ENCODE measurements at places on chromosomes 1 and 21.

DNA sequence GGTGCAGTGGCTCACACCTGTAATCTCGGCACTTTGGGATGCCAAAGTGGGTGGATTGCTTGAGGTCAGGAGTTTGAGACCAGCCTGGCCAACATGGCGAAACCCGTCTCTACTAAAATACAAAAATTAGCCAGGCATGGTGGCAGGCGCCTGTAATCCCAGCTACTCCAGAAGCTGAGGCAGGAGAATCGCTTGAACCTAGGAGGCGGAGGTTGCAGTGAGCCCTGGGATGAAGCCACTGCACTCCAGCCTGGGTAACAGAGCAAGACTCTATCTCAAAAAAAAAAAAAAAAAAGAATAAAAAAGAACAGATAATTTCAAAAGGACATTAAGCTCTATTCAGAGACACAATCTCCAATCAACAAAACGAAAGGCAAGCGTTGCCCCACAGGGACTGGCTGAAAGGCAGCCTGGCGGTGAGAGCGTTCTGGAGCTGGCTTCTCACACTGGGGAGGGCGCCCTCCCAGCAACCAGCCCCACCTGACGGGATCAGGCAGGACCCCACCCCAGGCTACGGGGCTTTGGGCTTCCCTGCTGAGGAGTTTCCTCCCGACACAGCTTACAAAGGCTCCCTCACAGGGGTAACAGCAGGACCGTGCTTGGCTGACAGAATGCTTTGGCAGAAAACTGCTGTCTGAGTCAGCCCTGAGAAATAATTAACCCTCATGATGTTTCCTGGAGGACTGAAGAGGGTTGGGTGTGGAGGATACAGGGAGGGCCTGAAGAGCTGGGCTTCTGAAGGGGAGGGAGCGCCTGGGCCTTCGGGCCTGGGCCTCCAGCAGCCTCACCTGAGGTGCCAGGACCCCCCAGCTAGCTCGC is 31.1 kb upstream of the SRP9 start:
- no peak for DNase-seq

GRCh38 chr1:211713231-211713630 is 37.8 kb upstream of the NEK2 start:
- DNase-seq = no peak

GRCh38 chr1:235817101-235817728 is 49.5 kb downstream of the LYST start:
- DNase-seq = no peak

DNA sequence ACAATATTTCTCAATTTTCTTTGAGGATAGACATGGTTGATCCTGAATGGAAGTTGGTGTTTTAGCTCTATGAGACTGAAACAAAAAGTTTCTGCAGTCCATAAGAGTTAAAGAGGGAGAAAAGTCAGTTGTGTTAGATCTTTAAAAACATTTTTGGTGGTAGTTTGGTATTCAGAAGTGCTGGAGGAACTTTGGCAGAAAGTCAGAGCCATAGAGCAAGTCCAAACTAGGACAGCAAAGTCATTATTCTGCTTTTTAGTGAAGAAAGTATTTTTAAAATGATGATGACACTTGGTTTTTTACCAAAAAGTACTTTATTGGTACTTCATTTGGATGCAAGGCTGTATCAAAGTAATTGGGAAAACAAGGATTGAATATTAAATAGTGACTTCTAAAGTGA is 41.8 kb downstream of the FNBP1L start:
- DNase-seq = no peak

DNA sequence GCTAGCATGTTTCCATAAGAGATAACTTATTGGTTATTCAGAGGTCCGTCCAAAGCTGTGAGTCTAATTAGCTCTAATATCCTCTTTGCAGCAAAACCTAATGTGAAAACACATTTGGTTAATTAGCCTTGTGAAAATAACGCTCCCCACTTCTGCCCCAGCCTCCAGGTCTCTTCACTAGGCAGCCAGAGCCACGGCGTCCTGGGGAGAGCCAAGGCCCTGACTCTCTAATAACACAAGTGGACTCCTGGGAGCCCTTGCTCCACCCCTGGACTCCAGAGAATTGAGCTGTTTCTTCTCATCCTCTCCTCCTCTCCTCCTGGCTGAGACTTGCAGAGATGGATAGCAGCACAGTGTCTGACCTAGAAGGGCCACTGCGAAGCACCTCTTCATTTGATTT is 78.8 kb downstream of the CCDC185 start:
- DNase-seq = no peak
